ENCODE measurements at places on chromosomes 2 and 18.

- DNase-seq, result no peak
Observed at GRCh38 chr2:227846831-227847230, 24.6 kb upstream of the DAW1 start.

DNA sequence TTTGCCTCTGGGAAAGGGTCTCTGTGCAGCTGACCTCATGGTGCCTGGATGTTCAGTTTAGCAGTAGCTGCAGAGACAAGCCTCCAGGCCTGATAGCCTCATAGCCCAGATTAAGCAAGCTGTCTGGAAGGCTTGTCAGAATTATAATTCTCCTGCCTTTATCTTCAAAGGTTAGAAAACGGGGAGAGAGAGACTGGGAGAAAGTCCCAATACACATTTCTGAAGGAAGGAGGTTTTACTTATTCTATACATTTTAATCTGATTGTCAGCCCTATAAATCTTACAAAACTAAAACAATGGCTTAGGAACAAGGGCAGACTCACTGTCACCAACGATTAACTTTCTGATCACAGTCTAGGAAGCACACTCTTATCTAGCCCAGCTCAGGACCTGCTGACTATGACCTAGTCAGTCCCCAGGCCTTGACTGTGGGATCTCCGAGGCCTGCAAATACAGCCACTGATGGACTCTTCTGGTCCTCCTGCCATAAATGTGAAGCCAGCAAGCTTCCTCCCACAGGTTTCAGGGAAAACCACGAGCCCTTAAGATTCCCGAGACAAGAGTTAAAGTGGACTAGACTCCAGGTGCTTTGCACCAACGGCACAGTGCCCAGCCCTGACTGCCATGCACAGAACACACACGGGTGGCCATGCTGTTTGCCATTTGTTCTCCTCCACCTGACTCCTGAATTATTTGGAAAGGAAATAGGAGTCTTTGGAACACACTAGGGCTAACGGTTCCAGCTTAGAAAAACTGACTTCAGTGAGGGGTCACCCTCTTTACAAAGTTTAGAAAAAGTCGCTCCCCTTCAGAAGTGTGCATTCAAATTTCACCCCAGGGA lies 111.4 kb upstream of the SMAD7 start:
- DNase-seq, result no peak

- no peak for DNase-seq
Observed at GRCh38 chr18:49339146-49339545, 121.3 kb downstream of the DYM start.

GRCh38 chr2:10243926-10244270 lies 58.8 kb upstream of the HPCAL1 start:
- no peak for DNase-seq

DNA sequence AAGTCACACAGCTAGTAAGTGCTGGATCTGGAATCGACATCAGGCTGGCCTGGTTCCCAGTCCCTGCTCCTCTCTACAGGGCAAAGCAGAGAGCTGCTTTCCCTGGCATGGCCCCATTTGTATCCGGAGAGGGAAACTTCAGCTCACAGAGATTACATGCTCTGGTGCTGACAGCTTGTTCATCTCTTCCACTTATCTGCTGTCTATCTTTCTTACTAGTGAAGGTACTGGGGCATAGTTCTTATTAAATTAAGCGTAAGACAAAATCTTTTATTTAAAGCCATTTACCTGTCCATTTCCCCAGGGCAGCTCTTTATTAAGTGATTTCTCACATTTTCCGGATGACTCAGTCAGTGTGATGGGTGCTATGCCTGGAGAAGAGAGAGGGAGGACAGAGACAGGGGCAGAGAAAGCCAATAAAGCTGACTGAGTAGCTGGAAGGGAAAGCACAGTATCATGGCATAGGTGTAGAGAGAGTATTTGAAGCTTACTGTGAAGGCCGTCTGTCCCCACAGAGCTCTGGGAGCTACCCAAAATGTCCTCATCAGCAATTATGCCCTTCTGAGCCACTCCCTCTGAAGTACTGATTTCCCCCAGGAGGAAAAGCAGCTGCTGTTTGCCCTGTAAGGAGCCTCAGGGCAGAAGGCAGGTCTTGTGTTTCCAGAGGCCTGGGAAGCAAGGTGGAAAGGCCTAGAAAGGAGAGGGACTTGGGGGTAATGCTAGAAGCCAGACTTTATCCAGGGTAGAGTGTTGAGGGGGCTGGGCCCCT lies 44.1 kb upstream of the EPAS1 start:
- peak; percentile 53 for DNase-seq

DNA sequence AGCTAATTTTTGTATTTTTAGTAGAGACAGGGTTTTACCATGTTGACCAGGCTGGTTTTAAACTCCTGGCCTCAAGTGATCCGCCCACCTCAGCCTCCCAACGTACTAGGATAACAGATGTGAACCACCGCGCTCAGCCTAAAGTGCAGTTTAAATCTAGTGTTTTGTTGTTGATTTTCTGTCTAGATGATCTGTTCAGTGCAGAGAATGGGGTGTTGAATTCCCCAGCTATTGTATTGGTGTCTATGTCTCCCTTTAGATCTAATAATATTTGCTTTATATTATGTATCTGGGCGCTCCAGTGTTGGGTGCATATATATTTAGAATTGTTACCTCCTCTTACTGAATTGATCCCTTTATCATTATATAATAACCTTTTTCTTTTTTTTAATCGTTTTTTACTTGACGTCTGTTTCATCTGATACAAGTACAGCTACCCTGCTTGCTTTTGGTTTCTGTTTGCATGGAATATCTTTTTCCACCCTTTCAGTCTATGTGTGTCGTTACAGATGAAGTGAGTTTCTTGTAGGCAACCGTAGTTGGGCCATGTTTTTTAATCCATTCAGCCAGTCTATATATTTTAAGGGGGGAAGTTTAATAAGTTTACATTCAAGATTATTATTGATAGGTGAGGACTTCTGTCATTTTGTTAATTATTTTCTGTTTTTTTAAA lies 34.3 kb downstream of the GALM start:
- DNase-seq, result no peak

GRCh38 chr2:184654945-184655344 lies 56.6 kb downstream of the ZNF804A start:
- DNase-seq, result no peak

- no peak for DNase-seq
Observed at GRCh38 chr2:225479386-225479785, 79.9 kb downstream of the NYAP2 start.

GRCh38 chr18:49655266-49656072 lies 93.6 kb downstream of the LIPG start:
- no peak for DNase-seq

DNA sequence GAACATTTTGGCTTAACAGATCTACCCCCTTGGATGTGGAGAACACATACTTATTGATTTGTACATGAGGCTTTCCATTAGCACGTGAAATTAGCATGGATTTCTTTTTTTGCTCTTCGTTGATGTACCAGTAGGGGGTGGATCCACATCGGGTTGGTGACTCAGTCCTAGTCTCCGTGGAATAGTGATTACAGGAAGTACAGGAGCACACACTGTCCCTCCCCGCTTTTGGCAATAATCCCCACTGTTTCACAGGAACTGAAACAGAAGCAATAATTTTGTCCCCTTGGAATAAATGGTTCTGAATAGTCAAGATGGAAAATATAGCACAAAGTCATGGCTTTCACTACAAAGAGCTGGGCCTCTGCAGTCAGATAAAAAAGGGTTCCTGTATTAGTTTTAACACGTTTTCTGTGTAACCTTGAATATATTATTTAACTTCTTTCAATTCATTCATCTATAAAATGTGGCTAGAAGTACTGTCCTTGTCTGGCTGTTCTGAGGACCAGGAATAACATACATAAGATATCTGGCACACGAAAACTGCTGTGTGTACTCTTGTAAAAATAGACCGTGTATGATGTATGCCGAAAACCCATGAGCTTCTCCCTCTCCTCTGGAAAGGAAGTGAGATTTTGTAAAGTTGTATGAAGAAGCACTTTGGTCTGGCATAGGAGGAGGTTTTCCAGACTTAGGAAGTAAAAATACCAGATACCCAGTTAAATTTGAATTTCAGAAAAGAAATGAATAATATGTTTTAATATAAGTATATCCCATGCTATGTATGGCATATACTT lies 229.2 kb downstream of the GALR1 start:
- no peak for DNase-seq

Data from NCI-H2171 (cell line).